Stimulated activated effector memory CD8-positive, alpha-beta T cell treated with anti-CD3 and anti-CD28 coated beads, Interleukin-12 subunit alpha, Interleukin-12 subunit beta, amount 100 ng/mL, for 72 hours (primary cell): ENCODE measurements at places on chromosomes 7 and 10.

- DNase-seq = no peak
Measured at GRCh38 chr10:78375854-78376785, 342.5 kb downstream of the RPS24 start.

GRCh38 chr7:158663428-158663741, 41.2 kb downstream of the NCAPG2 start:
- no peak for DNase-seq

DNA sequence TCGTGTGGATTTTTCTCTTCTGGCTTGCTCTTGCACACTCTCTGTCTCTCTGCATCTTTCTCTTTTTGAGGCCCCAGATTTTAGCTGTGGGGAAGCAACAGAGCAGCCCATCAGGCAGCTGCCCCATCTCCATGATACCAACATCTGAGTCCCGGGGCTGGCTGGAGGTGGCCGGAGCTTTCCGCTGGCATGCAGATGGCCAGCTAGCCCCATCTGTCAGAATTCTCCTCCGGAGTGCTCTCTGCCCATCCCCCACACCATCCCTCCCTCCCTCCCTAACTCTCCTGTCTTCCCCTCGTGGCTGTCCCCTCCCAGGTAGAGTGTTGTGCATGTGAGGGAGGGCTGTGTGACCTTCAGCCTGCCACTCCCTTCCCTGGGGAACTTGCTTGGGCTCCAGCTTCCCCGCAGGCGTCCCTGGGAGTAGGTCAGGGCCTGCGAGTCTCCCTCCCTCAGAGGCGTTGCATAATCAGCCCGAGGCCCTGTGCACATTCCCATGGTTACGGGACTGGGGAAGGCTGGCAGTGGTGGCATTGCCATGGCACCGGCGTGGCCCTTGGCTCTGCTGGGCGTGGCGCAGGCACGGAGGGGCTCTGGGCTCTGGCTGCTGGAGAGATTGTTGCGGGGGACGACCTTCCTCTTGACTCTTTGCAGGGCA, 24.7 kb downstream of the GHRHR start:
- no peak for DNase-seq

- DNase-seq = no peak
Measured at GRCh38 chr7:69617364-69617763, 19.1 kb downstream of the AUTS2 start.

DNA sequence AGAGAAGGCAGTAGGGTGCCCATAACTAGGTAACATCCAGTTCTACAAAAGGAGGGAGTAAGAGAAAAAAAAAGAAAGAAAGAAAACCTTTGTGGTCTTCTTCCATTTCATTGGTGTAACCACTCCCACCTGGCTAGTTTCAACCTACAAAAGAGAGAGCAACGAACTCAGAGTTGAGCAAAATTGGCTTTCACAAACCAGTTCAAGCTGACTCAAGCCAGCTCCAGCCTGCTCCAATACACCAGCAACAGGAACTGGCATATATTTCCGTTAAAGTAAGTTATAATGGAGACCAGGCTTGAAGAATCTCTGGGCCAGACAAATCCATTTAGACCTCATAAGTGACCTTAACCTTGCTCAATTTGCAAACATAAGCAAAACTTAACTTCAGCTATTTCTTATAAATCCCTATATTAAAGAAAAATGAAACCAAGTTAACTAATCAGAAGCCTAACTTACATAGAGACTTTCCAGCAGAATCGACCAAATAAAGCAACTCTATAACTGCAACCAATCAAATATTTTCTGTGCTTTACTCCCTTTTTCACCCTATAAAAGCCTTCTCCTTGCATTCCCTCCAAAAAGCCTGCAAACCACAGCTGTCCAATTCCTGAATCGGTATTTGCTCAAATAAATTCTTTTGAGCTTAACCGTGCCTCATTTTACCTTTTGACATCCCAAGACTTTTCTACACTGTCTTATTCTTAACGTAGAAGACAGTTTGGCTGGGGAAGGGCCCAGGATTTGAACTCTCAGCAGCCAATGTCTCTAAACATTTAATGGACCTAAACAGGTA, 10.1 kb downstream of the ANKRD22 start:
- no peak for DNase-seq

GRCh38 chr10:13685885-13686284, 99.1 kb downstream of the PRPF18 start:
- no peak for DNase-seq

GRCh38 chr7:95690367-95690947, 81.9 kb upstream of the DYNC1I1 start:
- no peak for DNase-seq

DNA sequence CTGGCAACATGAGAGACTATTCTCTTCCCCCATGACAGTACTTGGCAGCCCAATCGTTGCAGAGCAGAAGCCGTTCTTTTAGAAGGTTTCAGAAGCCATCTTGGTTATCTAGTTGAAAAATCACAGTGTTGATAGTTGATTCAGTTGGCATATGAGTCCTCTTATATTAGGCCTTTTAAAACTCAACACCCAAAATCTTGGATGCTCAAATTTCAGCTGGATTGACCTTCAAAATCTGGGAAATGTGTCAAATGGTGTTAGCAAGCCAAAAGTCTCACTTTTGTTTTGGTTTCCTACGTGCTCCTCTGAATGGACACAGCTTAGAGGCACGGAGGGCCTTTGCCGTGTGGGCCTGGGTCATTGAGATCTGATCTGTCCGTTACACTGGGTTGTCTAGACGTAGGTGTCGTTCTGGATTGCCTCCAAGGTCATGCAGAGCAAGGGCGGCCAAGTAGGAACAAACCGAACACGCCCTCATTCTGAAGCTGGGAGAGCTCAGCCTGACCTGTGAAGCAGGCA, 59.3 kb upstream of the BMPER start:
- DNase-seq = no peak

DNA sequence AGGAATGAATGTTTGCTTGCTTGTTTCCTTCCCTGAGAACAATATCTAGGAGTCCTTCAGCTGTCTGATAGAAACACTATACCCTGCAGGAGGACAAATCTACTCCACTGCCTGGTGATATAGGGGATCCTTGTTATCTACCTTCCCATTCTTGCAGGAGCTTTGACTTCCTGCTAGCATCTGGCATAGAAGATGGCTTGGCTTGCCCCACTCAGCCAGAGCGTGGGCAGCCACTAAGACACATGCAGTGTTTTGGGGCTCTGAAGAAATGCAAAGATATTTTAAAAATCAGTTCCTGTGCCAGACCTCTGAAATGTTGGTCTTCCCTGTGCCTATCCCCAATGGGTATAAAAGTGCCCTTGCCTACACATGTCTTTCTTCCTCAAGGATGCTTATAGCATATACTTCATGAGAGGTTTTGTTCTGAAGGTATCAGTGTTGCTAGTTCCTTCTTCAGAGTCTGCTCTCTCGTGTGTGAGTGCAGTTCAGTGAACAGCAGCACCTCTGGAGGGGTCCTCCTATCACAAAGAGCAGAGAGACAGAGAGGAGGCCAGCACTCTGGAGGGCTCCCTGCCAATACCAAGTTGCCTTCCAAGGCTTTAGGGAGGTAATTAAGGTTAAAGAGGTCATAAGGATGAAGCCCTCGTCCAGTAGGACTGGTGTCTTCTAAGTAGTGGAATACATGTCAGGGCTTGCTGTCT, 149.1 kb upstream of the CALCR start:
- no peak for DNase-seq

DNA sequence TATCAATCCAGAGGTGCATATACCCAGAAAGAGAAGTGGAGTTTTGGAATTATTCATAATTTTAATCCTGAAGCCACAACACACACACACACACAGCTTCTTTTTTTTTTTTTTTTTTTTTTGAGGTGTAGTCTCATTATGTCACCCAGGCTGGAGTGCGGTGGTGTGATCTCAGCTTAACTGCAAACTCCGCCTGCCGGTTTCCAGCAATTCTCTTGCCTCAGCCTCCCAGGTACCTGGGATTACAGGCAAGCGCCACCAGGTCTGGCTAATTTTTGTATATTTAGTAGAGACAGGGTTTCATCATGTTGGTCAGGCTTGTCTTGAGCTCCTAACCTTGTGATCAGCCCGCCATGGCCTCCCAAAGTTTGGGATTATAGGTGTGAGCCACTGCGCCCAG, 35.4 kb downstream of the TET1 start:
- DNase-seq = no peak

- DNase-seq = no peak
Measured at GRCh38 chr7:44615149-44615611, 8.8 kb downstream of the OGDH start.

DNA sequence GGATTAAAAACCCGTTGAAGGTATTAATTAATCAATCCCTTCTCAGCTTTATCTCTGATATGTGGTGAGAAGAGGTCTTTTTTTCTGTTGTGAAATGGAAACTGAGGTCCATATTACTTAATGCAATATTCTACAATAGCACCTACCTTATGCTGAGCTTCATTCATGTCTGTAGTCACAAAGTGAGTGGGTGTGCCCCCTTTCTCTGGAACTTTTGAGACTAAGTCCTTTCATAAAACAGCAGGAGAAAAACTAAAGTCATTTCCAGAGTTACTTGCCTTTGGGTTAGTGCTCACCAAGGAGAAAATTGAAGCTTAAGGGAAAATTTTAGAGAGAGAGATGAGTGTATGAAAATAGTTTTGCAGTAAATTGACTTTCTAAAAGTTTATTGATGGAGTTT, 61.2 kb downstream of the EXOC4 start:
- no peak for DNase-seq

GRCh38 chr10:112173206-112173605, 10.4 kb downstream of the GPAM start:
- DNase-seq = no peak

GRCh38 chr10:98267894-98268693, at the start of gene LOXL4:
TSS of gene LOXL4 (minus strand) at chr10:98268194. CDS start at chr10:98263019, 5,175 bp downstream.
- no peak for DNase-seq

- DNase-seq = no peak
Measured at GRCh38 chr7:54904130-54904529, 114.7 kb upstream of the EGFR start.

GRCh38 chr10:114638821-114639625, 19.1 kb downstream of the ABLIM1 start:
- DNase-seq = no peak

- DNase-seq = no peak
Measured at GRCh38 chr10:97463363-97464132, 17.6 kb downstream of the ZDHHC16 start.

- no peak for DNase-seq
Measured at GRCh38 chr7:66741-67140, 125.6 kb upstream of the FAM20C start.

GRCh38 chr10:1297566-1298301, 241.5 kb downstream of the WDR37 start:
- no peak for DNase-seq

GRCh38 chr7:121397361-121397760, 1.3 kb upstream of the FAM3C start:
- DNase-seq = no peak

- DNase-seq = no peak
Measured at GRCh38 chr10:73413108-73413527, 740 bp downstream of the ANXA7 start.

DNA sequence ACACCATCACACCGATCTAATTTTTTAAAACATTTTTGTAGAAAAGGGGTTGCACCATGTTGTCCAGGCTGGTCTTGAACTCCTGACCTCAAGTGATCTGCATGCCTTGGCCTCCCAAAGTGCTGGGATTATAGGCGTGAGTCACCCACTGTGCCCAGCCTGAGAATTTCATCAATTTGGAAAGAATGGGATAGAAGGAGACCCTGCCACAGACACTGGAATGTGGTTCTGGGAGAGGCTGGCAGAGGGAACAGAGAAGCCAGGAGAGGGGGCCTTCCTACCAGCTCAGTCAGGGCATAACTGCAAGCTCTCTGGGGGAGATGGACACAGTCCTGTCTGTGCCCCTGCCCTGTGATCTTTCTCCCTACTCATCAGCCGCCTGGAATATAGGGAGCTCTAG, 42.1 kb upstream of the MKRN1 start:
- DNase-seq = no peak

DNA sequence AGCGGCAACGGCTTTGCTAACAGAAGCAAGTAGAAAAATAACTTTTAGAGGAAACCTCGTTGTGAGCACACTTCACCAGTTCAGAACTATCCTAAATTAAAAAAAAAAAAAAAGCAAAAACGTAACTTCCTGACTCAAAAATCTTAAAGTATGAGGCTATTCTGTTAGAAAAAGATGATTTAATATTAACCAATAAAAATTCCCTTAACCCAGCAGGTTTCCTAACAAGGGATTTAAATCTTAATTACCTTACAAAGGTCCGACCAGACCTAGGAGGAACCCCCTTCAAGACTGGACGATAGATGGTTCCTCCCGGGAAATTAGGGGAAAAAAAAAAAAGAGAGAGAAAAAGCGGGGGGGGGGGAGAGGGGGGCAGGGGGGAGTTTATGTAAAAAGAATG, 22.9 kb upstream of the CHST3 start:
- DNase-seq = no peak

GRCh38 chr10:110544958-110545537, 22.4 kb upstream of the SMC3 start:
- DNase-seq = no peak
